Right lung (tissue), 10 donors: ENCODE measurements at places on chromosomes 7 and 10. TPM values are rescaled to one million over a fixed set of nuclear protein-coding genes. Genes with fewer than 3 reads are reported as not detected.

Gene BMPER
- 38.7 TPM for polyA plus RNA-seq

Gene CFTR
- polyA plus RNA-seq, result 41.6 TPM

Gene ATRNL1
- 5.7 TPM for polyA plus RNA-seq

Gene OR13A1
- polyA plus RNA-seq, result not detected

Gene UPK3BL2
- polyA plus RNA-seq, result 19.7 TPM

Gene ABCB1
- 0.87 TPM for polyA plus RNA-seq

DNA sequence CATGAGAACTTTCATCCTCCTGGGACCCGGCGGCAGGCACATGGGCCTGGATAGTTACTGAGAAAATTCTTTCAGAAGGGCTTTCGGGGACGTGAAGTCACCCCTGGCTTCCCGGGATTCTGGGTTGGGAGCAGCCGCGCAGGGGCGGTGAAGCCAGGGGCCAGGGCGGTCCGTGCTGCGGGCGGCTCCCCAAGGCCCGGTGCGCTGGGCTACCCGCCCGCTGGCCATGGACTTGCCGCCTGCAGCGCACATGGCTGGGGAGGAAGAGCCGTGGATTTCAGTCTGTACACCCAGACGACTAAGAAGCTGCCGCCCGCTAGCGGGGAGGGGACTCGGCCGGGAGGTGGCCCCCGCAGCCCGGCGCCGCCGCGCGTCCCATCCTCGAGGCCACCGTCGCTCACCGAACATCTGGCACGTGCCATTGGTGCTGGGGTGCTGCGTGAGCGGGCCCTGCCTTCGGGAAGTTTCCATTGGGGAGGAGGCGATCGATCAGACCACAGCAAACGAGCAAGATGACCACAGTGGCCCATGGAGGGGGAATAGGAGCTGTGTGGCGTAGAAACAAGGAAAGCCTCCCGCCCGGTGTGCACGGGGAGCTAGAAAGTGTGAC lies 64.5 kb downstream of the TMEM209 start:
- DNase-seq, result no peak

- DNase-seq, result no peak
Observed at GRCh38 chr7:49976238-49976637, 116.8 kb downstream of the ZPBP start.

GRCh38 chr10:128863823-128864405 lies 603.1 kb upstream of the MGMT start:
- no peak for DNase-seq

GRCh38 chr7:16934722-16935340 lies 53.0 kb upstream of the AGR3 start:
- DNase-seq, result no peak

DNA sequence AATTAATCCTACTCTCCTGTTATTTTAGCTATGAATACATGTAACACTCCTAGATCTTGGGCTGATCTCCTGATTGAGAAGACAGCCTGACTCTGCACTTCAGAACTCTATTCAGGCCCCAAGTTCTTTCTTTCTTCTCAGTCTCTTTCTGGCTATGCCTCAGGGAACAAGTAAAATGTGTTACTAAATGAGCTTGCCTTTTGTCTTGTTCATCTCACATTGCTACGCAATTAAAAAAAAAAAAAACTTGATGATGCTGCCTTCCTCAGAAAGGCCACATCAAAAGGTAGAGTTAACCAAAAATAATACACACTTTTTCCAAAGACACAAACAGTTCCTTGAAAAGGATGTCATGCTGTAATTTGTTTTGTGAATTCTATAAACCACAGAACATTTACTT lies 258.1 kb downstream of the TWIST1 start:
- DNase-seq, result no peak

GRCh38 chr10:60757420-60757895 lies 20.8 kb upstream of the CDK1 start:
- no peak for DNase-seq

DNA sequence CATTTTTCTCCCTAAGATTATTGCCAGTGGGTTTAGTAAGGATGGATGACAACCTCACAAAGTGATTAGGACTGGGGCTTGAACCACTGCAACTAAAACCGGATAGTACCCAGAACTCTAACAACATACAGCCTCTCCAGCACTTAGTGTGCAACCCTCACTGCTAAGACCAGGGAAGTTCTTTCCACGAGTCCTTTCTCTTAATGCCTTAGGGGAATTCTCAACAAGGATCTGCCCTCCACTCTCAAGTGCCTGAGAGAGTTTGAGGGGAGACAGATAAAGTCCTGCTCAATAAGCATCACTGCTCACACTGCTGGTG lies 104.6 kb downstream of the NRP1 start:
- no peak for DNase-seq

GRCh38 chr7:80711531-80711930 lies 73.1 kb downstream of the CD36 start:
- no peak for DNase-seq

GRCh38 chr10:74677951-74678350 lies 148.4 kb upstream of the KAT6B start:
- DNase-seq, result no peak
